ENCODE measurements at places on chromosomes 1 and 21. TPM values are rescaled to one million over a fixed set of nuclear protein-coding genes. Genes with fewer than 3 reads are reported as not detected.

Gene CSF1
- 108 TPM for total RNA-seq

Gene LCA5L
- total RNA-seq = 1.5 TPM

Gene AMY1B
- total RNA-seq = not detected

Gene CFAP74
- total RNA-seq = not detected

Gene ATG4C
- total RNA-seq = 11.5 TPM

Gene PBX1
- total RNA-seq = 62.4 TPM

Gene FCGR3A
- total RNA-seq = not detected

Gene PRAMEF25
- not detected for total RNA-seq

Gene CLCNKA
- total RNA-seq = not detected

Gene GPX7
- 11.7 TPM for total RNA-seq

Gene CRP
- not detected for total RNA-seq

Gene HSF2BP
- 1.00 TPM for total RNA-seq

Gene SLAMF6
- not detected for total RNA-seq

Gene FOXO6
- under 0.01 TPM for total RNA-seq

Gene TNNI3K
- total RNA-seq = not detected

Gene ETNK2
- 10.0 TPM for total RNA-seq

Gene MNDA
- not detected for total RNA-seq

Gene OR2T33
- total RNA-seq = not detected

Gene ZNF683
- total RNA-seq = not detected

Gene TARBP1
- 25.5 TPM for total RNA-seq

Gene OR14K1
- not detected for total RNA-seq

Gene AVPR1B
- not detected for total RNA-seq

Gene KIF2C
- 21.6 TPM for total RNA-seq

Gene HHAT
- total RNA-seq = 1.9 TPM

Gene ELAPOR1
- total RNA-seq = 0.50 TPM

Gene CNTN2
- not detected for total RNA-seq

Gene IGSF9
- total RNA-seq = under 0.01 TPM

Gene OR2M4
- not detected for total RNA-seq

Gene SMPDL3B
- total RNA-seq = 0.25 TPM
